ENCODE measurements at places on chromosomes 4 and X. TPM values are rescaled to one million over a fixed set of nuclear protein-coding genes. Genes with fewer than 3 reads are reported as not detected.

Gene MMRN1
- 0.37 TPM for total RNA-seq

Gene PABPC1L2B
- total RNA-seq = not detected

Gene EREG
- not detected for total RNA-seq

Gene BANK1
- 0.50 TPM for total RNA-seq

Gene IRS4
- not detected for total RNA-seq

Gene IL1RAPL1
- not detected for total RNA-seq

Gene SNCA
- total RNA-seq = 0.93 TPM

- peak overlapping the region; percentile 50 for H3K27ac ChIP-seq
- H3K36me3 ChIP-seq = no peaks in the 10 kb centered on the region
- peak; percentile 71 for ATAC-seq
- peaks cover 9% of the 10 kb centered on the region for H3K4me1 ChIP-seq
Observed at GRCh38 chrX:78321809-78322208, 5.6 kb downstream of the CYSLTR1 start.

DNA sequence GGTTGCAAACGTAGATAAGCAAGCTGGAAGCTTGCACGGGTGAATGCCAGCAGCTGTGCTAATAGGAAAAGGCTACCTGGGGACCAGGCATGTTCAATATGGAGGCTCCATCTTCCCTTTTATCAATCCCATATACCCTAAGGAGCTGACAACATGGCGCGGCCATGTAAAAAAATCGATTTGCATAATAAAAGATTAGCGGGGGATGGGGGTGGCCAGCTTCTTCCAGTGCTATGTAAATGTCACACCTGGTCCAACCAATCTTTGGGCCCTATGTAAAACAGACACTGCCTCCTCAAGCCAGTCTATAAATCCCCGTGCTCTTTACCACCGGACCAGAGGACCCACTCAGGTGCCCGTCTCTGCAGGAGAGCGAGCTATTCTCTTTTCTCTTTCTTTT lies 128.2 kb downstream of the GPAT3 start:
- peaks cover 9% of the 10 kb centered on the region for H3K27me3 ChIP-seq
- peaks cover 5% of the 10 kb centered on the region for H3K4me1 ChIP-seq
- no peak overlapping the region for H3K27ac ChIP-seq
- ATAC-seq = no peak
- H3K36me3 ChIP-seq = no peaks in the 10 kb centered on the region
- no peak overlapping the region for H3K4me3 ChIP-seq

GRCh38 chr4:57344296-57344695 lies 234.1 kb upstream of the IGFBP7 start:
- H3K36me3 ChIP-seq = no peaks in the 10 kb centered on the region
- no peak overlapping the region for H3K4me3 ChIP-seq
- no peak overlapping the region for H3K27ac ChIP-seq
- no peak for ATAC-seq
- H3K27me3 ChIP-seq = peaks cover 2% of the 10 kb centered on the region
- H3K4me1 ChIP-seq = no peaks in the 10 kb centered on the region

- H3K4me3 ChIP-seq = peak overlapping the region; percentile 60
- peaks cover 4% of the 10 kb centered on the region for H3K27me3 ChIP-seq
- H3K4me1 ChIP-seq = peaks cover 18% of the 10 kb centered on the region
- ATAC-seq = no peak
- H3K36me3 ChIP-seq = peaks cover 32% of the 10 kb centered on the region
Observed at GRCh38 chr4:182918044-182918607, 940 bp upstream of the DCTD start.

DNA sequence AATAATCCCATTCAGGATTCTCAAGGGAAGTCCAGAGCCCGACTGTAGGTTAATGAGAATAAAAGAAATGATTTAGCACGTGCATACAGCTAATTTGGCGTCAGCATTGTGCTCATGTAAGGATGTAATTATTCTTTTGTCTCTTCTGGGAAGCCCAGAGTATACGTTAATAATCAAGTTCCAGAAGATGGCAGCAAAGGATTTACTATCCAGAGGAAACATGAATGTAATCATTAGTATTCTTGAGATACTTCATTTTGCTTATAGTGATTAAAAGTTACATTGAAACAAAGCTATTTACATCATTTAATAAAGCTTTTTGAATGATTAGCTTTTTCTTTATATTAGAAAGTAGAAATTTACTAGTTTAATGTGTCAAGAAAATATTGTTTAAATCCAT lies 27.1 kb upstream of the MAP9 start:
- no peak overlapping the region for H3K4me3 ChIP-seq
- H3K4me1 ChIP-seq = no peaks in the 10 kb centered on the region
- H3K27me3 ChIP-seq = peaks cover 4% of the 10 kb centered on the region

GRCh38 chrX:23557070-23557469 lies 110.2 kb upstream of the PRDX4 start:
- no peak overlapping the region for H3K27ac ChIP-seq
- ATAC-seq = no peak
- H3K36me3 ChIP-seq = no peaks in the 10 kb centered on the region
- no peaks in the 10 kb centered on the region for H3K4me1 ChIP-seq
- H3K27me3 ChIP-seq = peaks cover 6% of the 10 kb centered on the region

GRCh38 chrX:31039327-31039711 lies 32.5 kb downstream of the FTHL17 start:
- peaks cover 3% of the 10 kb centered on the region for H3K27me3 ChIP-seq
- no peak overlapping the region for H3K4me3 ChIP-seq
- no peaks in the 10 kb centered on the region for H3K36me3 ChIP-seq
- no peak for ATAC-seq
- H3K27ac ChIP-seq = no peak overlapping the region

GRCh38 chr4:38804654-38805295 lies at the start of gene TLR1:
TLR1 (minus strand) TSS chr4:38804791; CDS start chr4:38798831, 5,960 bp downstream.
- peaks cover 27% of the 10 kb centered on the region for H3K4me1 ChIP-seq
- H3K4me3 ChIP-seq = peak within 1 kb of the TSS; percentile 77

- no peak for ATAC-seq
- no peaks in the 10 kb centered on the region for H3K36me3 ChIP-seq
- no peak overlapping the region for H3K4me3 ChIP-seq
- H3K4me1 ChIP-seq = no peaks in the 10 kb centered on the region
- no peak overlapping the region for H3K27ac ChIP-seq
- peaks cover 16% of the 10 kb centered on the region for H3K27me3 ChIP-seq
Observed at GRCh38 chr4:141180991-141181761, 39.5 kb upstream of the ZNF330 start.

DNA sequence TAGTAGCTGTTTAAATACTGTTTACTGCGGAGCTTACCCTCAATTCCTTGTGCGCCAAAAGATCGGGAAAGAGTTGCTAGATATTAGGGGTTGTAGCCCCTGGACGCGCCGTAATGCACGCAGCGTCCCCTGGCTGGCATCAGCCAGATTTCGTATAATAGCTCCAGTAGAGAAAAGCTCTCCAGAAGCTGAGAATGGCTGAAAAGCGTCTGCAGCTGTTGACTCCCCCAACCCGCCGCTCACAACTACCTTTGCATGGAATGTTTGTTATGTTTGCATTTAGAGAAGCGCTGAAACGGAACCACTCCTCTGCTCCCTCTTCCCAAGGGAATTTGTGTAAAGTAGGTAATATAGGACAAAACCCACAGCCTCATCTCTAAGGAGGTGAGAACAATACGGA lies 3.7 kb downstream of the DOCK11 start:
- ATAC-seq = no peak
- no peak overlapping the region for H3K27ac ChIP-seq
- H3K36me3 ChIP-seq = peaks cover 26% of the 10 kb centered on the region
- peak overlapping the region; percentile 94 for H3K4me3 ChIP-seq

DNA sequence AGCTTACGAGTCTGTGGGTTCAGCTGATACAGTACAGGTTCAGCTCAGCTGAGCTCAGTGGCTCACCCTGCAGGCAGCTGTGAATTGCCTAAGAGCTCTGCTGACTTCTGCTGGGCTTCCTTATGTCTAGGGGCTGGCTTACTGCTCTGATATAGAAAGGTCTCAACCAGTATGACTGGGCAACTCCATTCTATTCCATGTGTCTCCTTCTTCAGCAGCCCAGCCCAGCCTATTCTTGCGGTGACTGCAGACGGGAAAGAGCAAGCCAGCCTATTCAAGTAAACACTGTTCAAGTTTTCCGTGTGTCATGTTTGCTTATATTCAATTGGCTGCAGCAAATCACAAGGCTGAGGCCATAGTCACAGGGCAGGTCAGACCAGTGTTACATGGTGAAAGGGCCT lies 615.4 kb upstream of the ZFP42 start:
- no peaks in the 10 kb centered on the region for H3K27me3 ChIP-seq
- no peaks in the 10 kb centered on the region for H3K36me3 ChIP-seq
- no peak overlapping the region for H3K4me3 ChIP-seq
- no peak overlapping the region for H3K27ac ChIP-seq
- no peaks in the 10 kb centered on the region for H3K4me1 ChIP-seq

GRCh38 chrX:24253030-24253429 lies 60.8 kb downstream of the SUPT20HL2 start:
- H3K4me1 ChIP-seq = no peaks in the 10 kb centered on the region
- H3K27me3 ChIP-seq = peaks cover 7% of the 10 kb centered on the region
- no peak overlapping the region for H3K27ac ChIP-seq
- H3K4me3 ChIP-seq = no peak overlapping the region
- H3K36me3 ChIP-seq = no peaks in the 10 kb centered on the region

DNA sequence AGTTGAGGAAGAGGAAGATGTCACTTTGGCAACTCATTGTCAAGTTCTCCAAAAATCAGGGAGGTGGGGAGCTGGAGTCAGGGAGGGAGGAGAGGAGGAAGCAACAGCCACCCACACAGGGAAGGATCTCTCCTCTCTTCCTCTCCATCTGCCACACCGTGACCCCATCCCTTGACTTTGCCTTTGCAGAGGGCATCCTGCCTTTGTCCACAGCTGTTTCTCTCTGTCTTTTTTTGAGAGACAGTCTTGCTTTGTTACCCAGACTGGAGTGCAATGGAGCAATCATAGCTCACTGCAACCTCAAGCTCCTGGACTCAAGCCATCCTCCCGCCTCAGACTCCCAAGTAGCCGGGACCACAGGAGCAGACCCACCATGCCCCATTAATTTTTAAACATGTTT lies 276.0 kb downstream of the SHOX start:
- H3K36me3 ChIP-seq = no peaks in the 10 kb centered on the region
- H3K27ac ChIP-seq = no peak overlapping the region
- no peaks in the 10 kb centered on the region for H3K4me1 ChIP-seq
- H3K4me3 ChIP-seq = no peak overlapping the region
- H3K27me3 ChIP-seq = no peaks in the 10 kb centered on the region
- ATAC-seq = no peak

GRCh38 chr4:171924746-171925376 lies 111.7 kb downstream of the GALNTL6 start:
- H3K4me1 ChIP-seq = no peaks in the 10 kb centered on the region
- ATAC-seq = no peak
- no peaks in the 10 kb centered on the region for H3K36me3 ChIP-seq
- no peak overlapping the region for H3K4me3 ChIP-seq
- H3K27me3 ChIP-seq = no peaks in the 10 kb centered on the region
- H3K27ac ChIP-seq = no peak overlapping the region

GRCh38 chrX:69031181-69031580 lies 134.1 kb downstream of the PJA1 start:
- H3K36me3 ChIP-seq = no peaks in the 10 kb centered on the region
- no peak overlapping the region for H3K27ac ChIP-seq
- no peaks in the 10 kb centered on the region for H3K4me1 ChIP-seq

DNA sequence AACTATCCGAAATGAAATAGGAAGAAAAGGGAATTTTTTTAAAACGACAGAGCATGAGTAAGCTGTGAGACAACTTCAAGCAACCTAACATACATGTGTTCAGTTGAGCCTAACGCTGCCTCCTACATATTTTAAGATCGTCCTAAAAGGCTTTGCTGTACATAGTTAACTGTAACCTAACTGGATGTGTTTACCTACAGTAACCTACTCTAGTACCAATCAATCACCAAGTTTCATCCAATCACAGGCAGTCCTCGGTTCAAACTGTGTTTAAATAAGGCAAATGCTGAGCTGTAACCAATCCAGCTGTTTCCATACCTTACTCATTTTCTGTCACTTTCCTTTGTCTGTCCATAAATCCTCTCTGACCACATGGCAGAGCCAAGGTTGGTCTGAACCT lies 17.1 kb downstream of the RCHY1 start:
- H3K4me3 ChIP-seq = no peak overlapping the region
- H3K4me1 ChIP-seq = peaks cover 33% of the 10 kb centered on the region
- ATAC-seq = no peak
- H3K36me3 ChIP-seq = peaks cover 94% of the 10 kb centered on the region

DNA sequence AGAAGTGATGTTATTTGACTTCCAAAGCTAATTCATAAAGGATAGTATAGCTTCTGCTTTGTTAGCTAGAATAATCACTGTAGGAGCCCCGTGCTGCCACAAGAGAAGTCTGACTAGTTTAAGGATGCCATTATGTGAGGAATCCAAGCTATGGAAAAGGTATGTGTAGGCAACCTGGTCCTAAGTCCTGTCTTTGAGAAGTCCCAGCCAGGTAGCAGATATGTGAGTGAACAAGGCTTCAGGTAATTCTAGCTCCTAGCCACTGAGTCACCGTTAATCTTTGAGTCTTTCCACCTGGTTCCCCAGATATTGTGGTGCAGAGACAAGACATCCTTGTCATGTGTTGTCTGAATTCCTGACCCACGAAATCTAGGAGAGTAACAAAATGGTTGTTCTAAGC lies 55.5 kb downstream of the BMP3 start:
- H3K4me1 ChIP-seq = no peaks in the 10 kb centered on the region
- no peak overlapping the region for H3K27ac ChIP-seq
- peaks cover 4% of the 10 kb centered on the region for H3K27me3 ChIP-seq

GRCh38 chr4:159278399-159278798 lies 175.5 kb downstream of the RAPGEF2 start:
- peaks cover 10% of the 10 kb centered on the region for H3K36me3 ChIP-seq
- H3K4me1 ChIP-seq = no peaks in the 10 kb centered on the region
- H3K27me3 ChIP-seq = no peaks in the 10 kb centered on the region
- H3K27ac ChIP-seq = no peak overlapping the region

- H3K4me1 ChIP-seq = no peaks in the 10 kb centered on the region
- no peaks in the 10 kb centered on the region for H3K36me3 ChIP-seq
- ATAC-seq = no peak
- no peak overlapping the region for H3K4me3 ChIP-seq
- H3K27me3 ChIP-seq = peaks cover 35% of the 10 kb centered on the region
Observed at GRCh38 chr4:143393195-143393594, 56.5 kb downstream of the GAB1 start.

- H3K27ac ChIP-seq = no peak overlapping the region
Observed at GRCh38 chr4:35793045-35793722, 451.1 kb downstream of the ARAP2 start.

DNA sequence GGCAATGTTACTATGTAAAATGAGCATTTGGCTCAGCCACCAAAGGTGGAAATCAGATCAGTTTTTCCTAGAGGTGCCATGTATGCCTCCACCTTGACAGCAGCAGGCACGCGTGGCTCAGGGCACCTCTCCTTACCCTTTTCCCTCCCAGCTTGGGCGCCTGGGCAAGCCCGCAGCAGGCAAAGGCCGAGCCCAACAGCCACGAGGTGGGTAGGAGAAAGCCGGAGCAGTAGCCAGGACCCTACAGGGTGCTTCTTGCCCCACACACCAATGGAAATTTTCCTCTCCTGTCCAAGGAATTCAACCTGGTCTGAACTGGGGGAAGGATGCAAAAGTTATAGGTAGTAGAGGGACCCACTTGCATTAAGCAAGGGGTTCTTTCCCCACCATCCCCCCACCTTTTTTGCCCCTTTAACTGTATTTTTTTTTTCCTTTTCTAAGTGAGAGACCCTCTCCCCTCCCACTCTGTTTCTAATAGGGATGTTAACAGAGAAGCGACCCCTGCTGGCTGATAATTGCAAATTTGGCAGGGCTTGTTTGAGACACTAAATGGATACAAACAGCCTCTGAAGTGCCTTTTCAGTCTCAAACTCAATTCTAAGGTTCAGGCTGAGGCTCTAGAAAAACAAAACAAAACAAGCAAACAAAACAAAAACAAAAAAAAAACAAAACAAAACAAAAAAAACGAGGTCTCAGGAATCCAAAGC lies 895.1 kb downstream of the PCDH18 start:
- H3K4me3 ChIP-seq = no peak overlapping the region
- no peaks in the 10 kb centered on the region for H3K4me1 ChIP-seq
- H3K27ac ChIP-seq = no peak overlapping the region
- no peak for ATAC-seq
- no peaks in the 10 kb centered on the region for H3K36me3 ChIP-seq
- no peaks in the 10 kb centered on the region for H3K27me3 ChIP-seq

- peak overlapping the region; percentile 97 for H3K4me3 ChIP-seq
- H3K27me3 ChIP-seq = no peaks in the 10 kb centered on the region
- H3K36me3 ChIP-seq = peaks cover 40% of the 10 kb centered on the region
Observed at GRCh38 chrX:48696909-48697727, 584 bp downstream of the SUV39H1 start.

Measured in activated T-helper 17 cell treated with anti-CD3 and anti-CD28 coated beads, Interleukin-2, amount 50 U/mL, for 72 hours (primary cell).